ENCODE measurements at places on chromosomes 2 and 18.

- no peak for DNase-seq
Measured at GRCh38 chr2:210038078-210038477, 35.6 kb downstream of the RPE start.

DNA sequence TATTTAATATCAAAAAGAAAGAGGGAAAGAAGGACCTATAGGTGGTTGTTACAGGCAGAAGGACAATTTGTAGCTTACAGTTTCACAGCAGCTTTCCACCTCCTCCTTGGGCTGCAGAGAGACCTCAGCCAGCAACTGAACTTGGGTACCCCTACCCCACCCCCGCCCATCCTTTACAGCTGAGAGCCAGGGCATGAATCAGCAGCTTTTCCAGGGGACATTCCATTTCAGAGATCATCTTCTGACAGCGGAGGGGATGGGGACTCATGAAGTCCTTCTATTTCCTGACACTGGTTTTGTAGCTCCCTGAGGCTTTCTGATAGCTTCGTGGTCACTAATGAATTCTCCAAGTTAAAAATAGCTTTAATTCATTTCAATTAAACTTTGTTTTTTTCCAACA, 96.4 kb downstream of the ITGB1BP1 start:
- DNase-seq: no peak

DNA sequence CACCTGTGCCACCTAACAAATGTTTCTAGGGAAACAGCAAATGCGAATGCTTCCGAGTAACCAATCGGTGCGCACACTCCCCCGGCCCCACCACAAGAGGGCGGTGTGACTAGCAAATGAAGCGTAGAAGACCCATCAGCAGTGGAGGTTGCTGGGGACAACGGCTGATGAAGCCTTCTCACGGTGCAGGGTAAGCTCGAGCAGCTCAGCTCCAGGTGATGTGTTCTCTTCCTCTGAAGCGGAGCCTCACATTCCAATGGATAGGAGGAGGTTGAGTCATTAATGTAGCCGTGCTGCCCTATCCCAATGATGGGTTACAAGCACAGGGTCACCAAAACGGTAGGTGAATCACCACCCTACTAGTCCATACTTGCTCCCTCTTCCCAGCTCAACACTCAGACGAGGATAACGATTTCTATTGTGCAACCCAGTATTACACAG, 127.6 kb upstream of the TWIST2 start:
- no peak for DNase-seq

DNA sequence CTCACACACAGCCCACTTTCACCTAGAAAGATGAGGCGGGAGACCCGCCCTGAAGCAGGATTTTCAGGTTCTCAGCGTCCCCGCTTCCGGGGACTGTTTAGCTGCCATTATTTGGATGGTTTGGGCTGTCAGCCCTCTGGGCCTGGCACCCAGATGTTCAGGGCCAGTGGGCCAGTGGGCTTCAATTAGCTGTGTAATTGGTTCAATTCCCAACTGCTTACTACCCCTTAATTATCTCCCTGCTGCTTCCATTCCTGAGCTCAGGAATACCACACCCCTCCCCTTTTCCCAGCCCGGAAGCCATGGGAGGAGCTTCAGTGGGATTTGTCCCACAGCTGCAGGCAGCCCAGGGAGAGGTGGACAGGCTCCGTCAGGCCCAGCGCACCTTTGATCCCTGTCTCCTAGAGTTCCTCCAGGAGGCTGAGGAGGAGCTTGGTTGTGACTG, 114.1 kb upstream of the MYCN start:
- DNase-seq: no peak

GRCh38 chr2:184372484-184372883, 225.8 kb upstream of the ZNF804A start:
- DNase-seq: no peak

- no peak for DNase-seq
Measured at GRCh38 chr2:161990741-161991140, 83.3 kb downstream of the DPP4 start.

DNA sequence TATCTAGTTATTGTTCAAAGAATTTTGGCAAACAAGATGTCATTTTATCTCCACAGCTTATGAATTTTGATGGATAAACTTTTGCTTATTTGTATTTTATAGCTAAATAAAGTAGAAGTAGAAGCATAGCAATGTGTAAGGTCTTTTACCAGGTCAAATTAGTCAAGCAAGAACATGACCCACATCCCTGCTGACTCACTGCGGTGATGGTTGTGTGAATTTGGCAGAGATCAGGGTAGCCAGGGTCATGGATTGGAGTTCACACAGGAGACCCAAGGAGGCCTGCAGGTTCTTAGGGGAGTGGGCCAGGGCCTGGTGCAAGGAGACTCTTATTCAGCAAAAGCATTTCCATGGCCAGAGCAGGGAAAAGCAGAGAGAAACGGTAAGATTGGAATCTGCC, 18.7 kb downstream of the SP140 start:
- DNase-seq: no peak

DNA sequence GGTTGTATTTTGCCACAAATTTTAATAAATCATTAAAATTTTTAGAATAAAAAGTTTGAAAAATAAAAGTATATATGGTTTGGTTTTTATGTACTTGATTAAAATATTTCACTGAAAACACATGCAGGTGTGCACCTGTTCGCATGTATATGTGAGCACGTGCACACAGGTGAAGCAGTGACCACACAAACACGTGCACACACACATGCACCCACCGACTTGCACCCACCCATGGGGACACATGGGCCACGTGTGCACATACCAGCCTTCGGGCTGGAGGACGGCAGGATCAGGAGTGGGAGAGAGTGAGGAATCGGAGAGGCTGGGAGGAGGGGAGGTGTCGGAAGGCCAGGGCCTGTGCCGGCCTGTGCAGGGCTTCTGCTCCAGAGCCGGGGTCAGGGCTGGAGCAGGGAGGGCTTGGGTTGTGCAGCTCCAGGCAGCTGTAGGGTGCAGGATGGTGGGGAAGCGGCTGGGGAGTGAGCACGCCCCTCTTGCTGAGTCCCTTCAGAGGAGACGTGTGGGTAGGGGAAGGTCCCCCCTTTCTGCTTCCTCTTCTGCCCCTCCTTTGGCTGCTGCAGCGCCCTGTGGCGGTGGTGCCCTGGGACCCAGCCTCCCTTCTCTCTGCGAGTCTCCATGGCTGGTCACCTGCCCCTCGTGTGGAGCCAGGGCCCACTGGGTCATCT, 106.9 kb upstream of the HDAC4 start:
- DNase-seq: no peak

DNA sequence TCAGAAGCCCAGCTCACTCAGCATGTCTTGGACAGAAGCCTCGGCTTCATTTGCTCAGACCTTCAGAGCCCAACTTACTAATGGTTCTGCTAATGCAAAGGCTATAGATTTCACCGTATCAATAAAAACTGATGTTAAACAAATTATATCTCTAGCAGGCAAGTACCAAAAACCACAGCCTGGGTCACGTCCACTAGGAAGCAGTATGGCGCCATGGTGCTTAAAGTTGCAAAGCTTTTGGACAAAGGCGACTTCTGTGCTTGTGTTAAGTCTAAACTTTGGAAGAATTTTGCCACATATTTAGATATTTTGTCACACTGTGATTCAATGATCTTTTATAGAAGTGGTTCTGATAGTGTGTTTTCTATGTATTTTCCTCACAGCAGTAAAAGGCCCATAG, 276.8 kb upstream of the PARD3B start:
- no peak for DNase-seq

GRCh38 chr18:11689669-11690565, 853 bp downstream of the GNAL start:
- DNase-seq: no peak

GRCh38 chr18:23198217-23198845, 63.0 kb downstream of the CABLES1 start:
- DNase-seq: no peak

DNA sequence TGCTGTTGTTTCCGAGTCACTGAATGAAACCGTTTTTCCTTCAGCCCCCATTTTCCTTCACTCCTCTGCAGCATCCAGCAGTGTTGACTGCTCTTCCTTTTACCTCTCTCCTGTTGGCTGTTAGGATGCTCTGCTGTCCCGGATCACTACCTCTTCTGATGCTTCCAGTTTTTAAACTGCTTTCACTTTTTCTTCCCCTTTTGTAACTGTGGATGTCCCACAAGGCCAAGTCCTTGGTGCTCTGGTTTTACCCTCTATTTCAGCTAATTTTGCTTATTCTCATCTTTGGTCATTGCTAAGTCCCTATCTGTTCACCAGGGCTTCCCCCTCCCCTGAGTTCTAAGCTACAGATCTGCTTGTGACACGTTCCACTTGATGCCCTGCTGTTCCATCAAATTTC, 39.4 kb upstream of the MAP4K3 start:
- DNase-seq: no peak

DNA sequence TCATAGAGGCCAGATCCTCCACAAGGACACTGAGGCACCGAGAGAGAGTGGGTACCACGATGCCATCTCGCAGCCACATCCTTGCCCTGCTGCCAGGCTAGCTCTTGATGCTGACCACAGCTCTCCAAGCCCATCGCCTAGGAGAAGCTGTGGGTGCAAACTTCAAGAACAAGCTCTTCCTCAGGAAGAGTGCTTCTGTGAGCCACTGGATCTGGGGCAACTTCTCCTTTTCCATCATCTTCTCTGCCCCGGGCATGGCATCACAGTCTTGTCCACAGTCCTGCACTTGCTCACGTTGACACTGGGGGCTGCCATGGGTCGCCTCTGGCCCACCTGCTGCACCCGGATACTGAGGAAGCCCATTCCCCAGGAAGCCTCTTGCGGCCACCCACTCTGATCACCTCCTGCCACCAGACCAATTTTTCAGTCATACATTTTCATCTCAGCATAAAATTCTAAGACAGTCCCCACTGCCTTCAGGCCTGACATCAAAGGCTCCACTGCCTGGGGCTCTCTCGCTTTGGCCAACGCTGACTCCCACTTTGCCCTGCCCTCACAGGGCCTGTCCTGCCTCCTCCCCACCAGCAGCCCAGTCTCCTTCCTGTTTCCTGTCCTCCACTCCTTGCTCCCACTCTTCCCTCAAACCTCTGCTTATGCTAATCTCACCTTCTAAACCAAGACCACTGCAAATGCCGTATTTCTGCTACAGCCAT, 243.9 kb downstream of the AFF3 start:
- DNase-seq: no peak

DNA sequence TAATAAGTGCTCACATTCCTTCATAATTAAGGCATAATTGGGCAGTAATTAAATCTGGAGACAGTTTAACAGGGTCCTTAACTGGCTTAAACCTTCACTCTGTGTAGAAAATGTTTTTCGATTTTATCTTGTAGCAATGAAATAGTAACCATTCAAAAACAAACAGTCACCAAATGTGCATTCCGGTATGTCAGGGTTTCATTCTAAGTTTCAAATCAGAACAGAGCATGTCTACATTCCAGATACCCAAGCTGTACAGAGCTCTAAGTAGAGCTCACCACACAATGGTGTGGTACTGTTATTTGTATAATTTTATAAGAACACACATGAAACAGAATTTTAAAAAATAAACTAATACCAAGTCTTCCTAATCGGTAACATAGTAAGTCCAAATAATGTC, 52.6 kb downstream of the SMAD2 start:
- DNase-seq: no peak

GRCh38 chr2:110768591-110768990, 36.2 kb downstream of the ACOXL start:
- no peak for DNase-seq

DNA sequence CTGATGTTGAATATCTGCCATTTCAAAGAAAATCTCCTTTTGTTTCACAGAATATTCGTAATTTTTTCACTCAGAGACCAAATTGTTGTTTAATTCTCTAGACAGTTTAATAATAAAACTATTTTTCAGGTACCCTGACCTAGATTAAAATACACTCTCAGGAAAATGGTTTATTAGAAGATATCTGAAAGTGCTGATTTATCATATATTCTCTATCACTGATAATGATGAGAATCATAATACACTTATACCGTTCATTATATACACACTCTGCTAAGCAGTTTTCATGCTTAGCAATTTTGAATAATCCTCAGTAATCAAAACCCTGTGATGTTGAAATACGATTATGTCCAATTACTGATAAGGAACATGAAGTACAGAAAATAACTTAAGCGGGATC, 772.9 kb upstream of the CRIM1 start:
- no peak for DNase-seq

GRCh38 chr18:74126684-74127655, 20.7 kb downstream of the FBXO15 start:
- no peak for DNase-seq

- no peak for DNase-seq
Measured at GRCh38 chr2:241933179-241933911, 63.8 kb downstream of the RTP5 start.

DNA sequence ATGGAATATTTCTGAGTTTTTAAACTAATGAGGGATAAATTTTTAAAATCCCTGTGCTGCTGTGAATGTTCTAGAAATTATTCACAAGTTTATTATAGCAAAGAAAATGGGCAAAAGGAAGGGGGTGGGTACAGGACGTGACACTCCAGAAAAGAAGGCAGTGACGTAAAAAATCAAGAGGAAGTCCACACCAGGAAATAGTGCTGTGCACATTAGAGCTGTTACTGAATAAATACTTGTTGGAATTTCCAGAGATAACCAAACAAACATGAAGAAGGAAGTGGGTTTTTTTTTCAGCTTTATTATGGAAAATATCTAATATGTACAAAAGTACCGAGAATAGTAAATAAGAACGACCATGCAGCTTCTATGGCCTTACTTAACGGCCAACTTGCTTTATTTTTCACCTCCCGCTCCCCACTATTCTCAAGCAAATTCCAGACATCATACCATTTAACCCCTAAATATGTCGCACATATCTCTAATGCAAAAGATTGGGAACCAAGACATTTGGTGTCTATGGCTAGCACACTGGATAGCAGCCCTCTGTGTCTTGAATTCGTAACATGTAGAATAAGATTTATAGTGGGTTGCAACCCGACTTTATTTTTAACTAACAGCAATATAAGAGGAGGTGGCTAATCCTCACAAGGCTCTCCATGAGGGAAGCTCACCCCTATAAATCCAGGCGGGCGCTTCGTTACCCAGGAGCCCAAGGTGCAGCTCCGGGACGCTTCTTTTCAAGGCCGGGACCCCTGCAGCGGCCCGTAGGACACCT, 580 bp upstream of the NDUFV2 start:
- no peak for DNase-seq

DNA sequence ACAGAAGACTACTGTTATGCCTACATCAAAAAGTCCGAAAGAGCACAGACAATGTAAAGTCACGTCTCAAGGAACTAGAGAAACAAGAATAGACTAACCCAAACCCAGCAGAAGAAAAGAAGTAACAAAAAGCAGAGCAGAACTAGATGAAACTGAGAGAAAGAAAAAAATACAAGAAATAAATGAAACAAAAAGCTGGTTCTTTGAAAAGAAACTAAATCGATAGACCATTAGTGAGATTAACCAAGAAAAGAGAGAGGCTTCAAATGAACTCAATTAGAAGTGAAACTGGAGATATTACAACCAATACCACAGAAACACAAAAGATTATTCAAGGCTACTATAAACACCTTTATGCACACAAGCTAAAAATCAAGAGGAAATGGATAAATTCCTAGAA, 271.8 kb downstream of the MBD2 start:
- no peak for DNase-seq
